NCI-H524 treated with DMSO at 0.1 percent for 48 hours (cell line): ENCODE measurements at places on chromosomes 16 and 17.

DNA sequence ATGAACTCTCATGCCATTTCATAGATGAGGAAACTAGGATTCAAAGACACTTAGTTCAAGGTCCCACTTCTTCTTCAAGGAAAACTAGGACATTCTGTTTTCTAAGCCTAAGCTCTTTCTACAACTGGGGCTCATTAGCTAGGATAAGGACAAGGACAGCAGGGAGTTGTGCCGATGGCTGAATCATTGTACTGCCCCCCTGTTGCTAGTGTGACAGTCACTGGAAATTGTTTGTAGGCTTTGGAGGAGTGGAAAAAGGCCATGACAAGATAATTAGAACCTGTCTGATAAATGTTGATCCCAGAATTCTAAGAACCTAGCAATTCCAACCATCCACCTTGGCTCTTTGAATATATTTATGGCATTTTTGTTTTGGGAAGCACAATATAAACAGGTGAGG is 445.7 kb downstream of the CDH8 start:
- DNase-seq = no peak

GRCh38 chr17:69609473-69610305 is 195.2 kb downstream of the MAP2K6 start:
- DNase-seq = no peak

DNA sequence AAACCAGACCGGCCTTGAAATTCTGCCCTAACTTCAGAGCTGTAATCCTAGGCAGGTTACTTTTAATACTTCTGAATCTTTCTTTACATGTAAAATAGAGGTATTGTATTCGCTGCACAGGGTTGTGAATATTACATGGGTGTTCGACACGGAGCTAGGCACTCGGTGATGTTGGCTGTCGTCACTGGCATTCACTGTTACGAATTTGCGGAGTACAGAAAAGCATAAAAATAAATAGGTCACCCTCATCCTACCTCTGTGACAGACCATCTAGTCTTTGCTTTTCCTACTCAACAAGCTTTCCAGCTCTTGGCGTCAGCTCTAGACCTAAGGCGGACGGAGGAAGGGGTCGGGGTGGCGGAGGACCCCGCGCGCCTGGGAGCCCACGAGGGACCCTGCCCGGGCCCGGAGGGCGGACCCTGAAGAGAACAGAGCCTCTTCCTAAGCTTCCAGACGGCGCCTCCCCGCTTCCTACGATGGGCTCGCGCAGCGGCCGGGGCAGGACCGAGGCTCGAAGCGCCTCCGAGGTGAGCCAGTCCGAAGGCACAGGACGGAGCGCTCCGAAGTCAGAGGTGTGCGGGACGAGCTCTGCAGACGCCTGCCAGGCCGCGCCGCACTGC is 879 bp upstream of the SPG7 start:
- no peak for DNase-seq

DNA sequence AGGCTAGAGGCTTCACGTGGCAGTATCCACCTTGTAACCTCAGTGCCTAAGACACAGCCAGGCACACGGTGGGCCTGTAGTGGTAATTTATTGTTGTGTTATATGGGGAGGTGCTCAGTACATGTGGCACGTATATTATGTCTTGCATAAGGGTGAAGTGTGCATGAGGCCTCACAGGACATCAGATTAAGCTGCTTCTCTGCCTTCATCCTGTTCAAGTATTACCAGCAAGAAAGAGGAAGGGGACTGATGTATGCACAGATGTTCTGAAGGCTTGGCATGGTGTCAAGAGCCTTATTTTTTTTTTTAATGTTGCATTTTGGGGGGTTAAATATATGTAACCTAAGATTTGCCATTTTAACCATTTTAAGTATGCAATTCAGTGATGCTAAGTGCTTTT is 71.6 kb downstream of the ABCC1 start:
- DNase-seq = no peak

- DNase-seq = no peak
Observed at GRCh38 chr17:56034197-56034635, 119.1 kb upstream of the ANKFN1 start.

GRCh38 chr17:74362069-74362405 is 369 bp upstream of the BTBD17 start:
- no peak for DNase-seq
